Thymus (tissue), 14 donors: ENCODE measurements at places on chromosomes 2 and 18.

- H3K36me3 ChIP-seq, result peaks cover 56% of the 10 kb centered on the region
- DNase-seq, result no peak
- H3K4me3 ChIP-seq, result no peak overlapping the region
These were observed 23.4 kb downstream of the NEMP2 start for GRCh38 chr2:190511104-190511503.

DNA sequence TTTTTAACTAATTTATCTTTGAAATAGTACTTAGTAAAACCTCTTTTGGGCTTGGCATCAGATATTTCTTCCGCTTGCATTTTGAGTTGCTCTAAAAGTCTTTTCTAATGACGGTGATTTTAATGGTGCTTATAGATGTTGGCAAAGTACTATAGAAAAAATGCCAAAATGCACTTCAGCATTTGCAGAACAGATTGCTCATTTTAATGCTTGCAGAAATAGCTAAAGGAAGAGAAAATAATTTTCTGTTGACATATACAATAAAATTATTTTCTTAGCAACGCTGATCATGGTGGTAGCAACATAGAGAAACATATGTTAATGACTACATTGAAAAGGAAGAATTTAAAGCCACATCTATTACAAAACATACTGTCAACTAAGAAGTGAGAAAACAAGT, 170.7 kb downstream of the STK39 start:
- H3K36me3 ChIP-seq, result peaks cover 18% of the 10 kb centered on the region
- H3K27ac ChIP-seq, result no peak overlapping the region
- no peaks in the 10 kb centered on the region for H3K27me3 ChIP-seq
- no peaks in the 10 kb centered on the region for H3K4me1 ChIP-seq
- no peak for DNase-seq

DNA sequence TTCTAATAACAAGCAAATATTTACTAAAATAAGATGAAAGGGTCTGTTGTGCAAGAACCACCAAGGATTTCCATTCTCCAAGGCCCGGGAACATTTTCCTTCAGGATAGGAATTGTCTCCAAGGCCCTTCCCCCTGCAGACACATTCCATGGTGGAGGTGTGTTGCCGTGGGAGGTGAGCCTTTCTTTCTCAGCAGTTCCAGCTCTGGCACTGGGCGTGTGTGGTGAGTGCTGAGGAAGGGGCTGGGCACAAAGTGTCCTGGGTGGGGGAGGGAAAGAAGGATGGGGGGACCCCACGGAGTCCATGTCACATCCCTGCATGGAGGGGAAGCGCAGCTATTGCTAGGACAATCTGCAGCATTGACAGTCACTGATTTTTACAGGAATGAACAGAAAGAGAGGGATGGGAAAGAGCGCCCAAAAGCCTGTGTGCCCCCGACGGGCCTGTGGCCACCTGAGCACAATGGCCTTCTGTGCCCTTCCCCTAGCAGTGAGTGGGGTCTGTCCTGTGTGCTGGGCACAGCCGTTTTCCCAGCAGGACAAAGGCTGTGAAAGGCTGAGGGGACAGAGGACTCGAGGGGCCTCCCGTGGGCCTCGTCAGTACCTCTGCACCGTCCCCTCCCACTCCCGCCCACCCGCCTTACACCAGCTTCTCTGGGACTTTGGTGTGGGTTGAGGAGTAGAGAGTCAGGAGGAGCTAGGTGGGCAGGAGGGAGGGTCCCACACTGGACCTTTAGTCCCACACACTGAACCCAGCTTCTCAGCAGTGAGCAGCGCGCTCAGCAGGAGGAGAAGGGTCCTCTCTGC, 79.8 kb downstream of the PTGR3 start:
- no peaks in the 10 kb centered on the region for H3K36me3 ChIP-seq
- no peak overlapping the region for H3K4me3 ChIP-seq
- no peak for DNase-seq
- H3K4me1 ChIP-seq, result no peaks in the 10 kb centered on the region
- H3K27ac ChIP-seq, result no peak overlapping the region

DNA sequence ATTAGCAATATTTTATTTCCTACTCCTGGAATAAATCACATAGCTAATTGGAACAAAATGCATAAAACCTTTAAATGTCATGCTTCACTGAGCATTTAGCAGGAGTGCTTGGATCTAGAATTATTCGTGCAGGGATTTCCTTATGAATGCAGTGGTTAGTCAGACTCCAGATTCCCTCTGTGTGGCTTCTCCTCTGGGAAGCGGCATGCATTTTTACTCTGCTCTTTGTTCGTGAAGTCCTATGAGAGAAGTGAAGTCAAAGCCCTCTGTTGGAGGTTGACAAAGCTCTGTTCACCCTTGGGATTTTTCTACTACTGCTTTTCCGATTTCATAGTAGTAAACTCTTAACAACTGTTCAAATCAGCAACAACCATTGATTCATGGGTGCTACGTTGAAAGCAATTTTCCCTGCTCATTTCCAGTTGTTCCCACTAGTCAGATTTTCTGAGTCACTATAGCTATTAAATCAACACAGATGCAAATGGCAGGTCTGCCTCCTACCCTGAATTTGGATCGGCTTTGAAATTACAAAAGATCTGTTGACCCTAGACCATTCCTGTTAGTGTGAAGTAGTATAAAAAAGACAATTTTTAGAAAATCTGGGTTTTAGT, 461.7 kb downstream of the STK39 start:
- DNase-seq, result no peak
- no peak overlapping the region for H3K4me3 ChIP-seq
- H3K27me3 ChIP-seq, result no peaks in the 10 kb centered on the region
- H3K27ac ChIP-seq, result no peak overlapping the region
- no peaks in the 10 kb centered on the region for H3K4me1 ChIP-seq
- H3K36me3 ChIP-seq, result no peaks in the 10 kb centered on the region

- H3K36me3 ChIP-seq, result no peaks in the 10 kb centered on the region
- H3K4me1 ChIP-seq, result no peaks in the 10 kb centered on the region
- no peaks in the 10 kb centered on the region for H3K27me3 ChIP-seq
These were observed 43.6 kb downstream of the POLE4 start for GRCh38 chr2:75002007-75002406.

DNA sequence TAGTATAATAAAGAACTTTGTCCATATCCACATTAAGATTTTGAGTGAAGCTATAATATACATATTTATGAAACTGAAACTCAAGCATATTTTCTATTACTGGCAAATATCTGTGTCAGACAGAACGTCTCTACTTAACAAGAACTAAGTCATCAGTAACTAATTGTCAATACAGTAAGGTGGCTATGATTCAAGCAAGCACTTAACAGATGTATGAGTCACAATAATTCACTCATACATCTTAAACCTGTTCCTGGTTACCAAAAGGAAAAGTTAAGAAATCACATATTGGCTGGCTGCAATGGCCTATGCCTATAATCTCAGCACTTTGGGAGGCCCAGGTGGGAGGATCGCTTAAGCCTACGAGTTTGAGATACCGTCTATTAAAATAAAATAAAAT, 96.0 kb downstream of the SOS1 start:
- no peaks in the 10 kb centered on the region for H3K4me1 ChIP-seq
- DNase-seq, result no peak
- H3K36me3 ChIP-seq, result peaks cover 13% of the 10 kb centered on the region

- H3K36me3 ChIP-seq, result peaks cover 12% of the 10 kb centered on the region
- no peak overlapping the region for H3K27ac ChIP-seq
- no peak overlapping the region for H3K4me3 ChIP-seq
- no peak for DNase-seq
These were observed 57.8 kb upstream of the CCDC141 start for GRCh38 chr2:179107737-179108136.

DNA sequence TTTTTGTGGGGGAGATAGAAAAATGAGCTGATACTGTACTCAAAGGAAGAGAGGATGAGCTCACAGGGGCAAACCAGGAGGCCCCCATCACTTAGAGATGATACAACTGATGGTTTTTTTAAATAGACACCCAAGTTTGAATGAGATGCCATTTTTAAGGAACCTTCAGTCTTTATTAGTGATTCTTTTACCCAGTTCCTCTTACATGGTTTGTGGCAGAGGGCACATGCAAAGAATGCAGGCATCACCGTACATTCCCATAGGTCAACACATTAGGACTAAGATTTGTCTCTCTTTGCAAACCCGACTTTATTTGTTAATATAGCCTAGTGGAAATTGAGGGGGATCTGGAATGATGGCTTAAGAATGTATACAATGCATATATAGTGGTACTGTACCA, 250.9 kb downstream of the ASXL3 start:
- no peak overlapping the region for H3K27ac ChIP-seq
- H3K27me3 ChIP-seq, result no peaks in the 10 kb centered on the region
- no peak overlapping the region for H3K4me3 ChIP-seq
- H3K4me1 ChIP-seq, result no peaks in the 10 kb centered on the region

DNA sequence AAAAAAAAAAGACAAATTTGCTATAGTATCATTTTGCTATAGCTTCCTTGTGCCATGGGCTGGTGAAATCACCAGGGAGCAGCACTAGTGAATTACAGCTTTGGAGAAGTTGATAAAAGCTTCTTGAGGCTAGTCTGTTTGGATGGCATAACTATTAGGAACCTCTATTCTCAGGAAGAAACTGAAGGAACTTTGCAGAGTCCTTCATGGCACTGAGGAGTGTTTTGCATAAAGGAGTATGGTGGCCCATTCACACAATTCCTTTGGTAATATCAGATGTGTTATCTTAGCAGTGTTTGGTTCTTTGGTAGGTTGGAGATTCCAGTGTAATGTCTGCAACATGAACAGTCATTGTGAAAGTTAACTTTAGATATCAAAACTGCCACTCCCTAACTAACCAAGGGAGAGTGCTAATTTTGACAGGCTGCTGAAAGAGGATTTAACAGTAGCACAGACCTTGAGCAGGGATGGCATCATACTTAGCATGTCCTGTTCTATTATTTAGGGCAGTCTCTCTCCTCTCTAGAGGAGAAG, 76.6 kb upstream of the ZFP36L2 start:
- no peak overlapping the region for H3K27ac ChIP-seq
- H3K36me3 ChIP-seq, result no peaks in the 10 kb centered on the region
- no peak for DNase-seq
- no peaks in the 10 kb centered on the region for H3K4me1 ChIP-seq

DNA sequence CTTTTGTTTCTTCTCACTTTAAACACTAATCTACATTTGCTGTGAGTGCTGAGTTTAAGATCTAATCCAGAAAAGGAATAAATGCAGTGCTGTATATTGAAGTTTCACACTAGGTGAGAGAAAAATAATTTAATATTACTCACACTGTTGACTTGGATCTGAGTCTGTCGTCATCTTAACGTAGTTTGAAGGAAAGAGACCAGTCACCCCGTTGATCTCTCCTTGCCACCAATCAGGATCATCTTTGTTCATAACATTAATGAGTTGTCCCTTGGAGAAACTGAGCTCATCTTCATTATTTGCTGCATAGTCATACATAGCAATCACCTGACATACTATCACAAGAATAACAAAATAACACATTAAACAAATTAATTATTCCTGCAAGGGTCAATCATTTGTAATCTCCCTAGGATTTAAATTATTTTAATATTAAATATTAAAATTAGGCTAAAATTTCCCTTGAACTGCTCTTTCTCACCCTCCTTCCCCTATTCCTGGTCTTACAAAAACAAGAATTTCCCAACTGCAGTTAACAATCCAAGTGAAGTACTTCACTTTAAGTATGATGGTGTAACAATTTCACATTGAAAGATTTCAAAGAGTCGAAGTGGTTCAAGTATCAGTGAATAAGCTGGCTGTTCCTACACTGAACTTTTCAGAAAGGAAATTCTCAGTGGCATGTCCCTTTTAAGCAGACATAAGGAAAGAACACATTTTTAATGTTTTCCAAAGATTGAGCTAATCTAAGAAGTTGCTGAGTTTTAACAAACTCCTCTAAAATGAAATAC, 71.3 kb downstream of the FAM228A start:
- peaks cover 59% of the 10 kb centered on the region for H3K36me3 ChIP-seq
- H3K27ac ChIP-seq, result no peak overlapping the region
- DNase-seq, result no peak
- H3K4me1 ChIP-seq, result no peaks in the 10 kb centered on the region

- H3K27me3 ChIP-seq, result no peaks in the 10 kb centered on the region
- H3K4me3 ChIP-seq, result no peak overlapping the region
- DNase-seq, result no peak
- H3K4me1 ChIP-seq, result no peaks in the 10 kb centered on the region
- H3K36me3 ChIP-seq, result peaks cover 27% of the 10 kb centered on the region
These were observed 39.3 kb downstream of the CD302 start for GRCh38 chr2:159758686-159759085.

DNA sequence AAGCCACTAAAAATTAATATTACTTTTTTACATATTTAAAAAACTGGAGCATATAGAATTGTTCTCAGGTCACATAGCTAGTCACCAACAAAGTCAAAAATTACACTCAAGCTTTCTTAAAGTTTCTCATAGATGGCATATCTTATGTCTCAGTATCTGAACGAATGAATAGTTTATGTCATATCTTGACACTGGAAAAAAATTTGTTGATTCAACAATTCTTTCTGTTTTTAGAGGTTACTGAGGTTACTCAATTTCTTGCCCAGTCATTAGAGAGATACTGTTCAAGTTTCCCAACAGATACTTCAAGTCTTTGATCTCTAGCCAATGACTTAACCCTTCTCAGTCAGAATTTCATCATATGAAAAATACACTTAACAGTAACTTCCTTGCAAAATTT, 113.1 kb upstream of the XIRP2 start:
- H3K36me3 ChIP-seq, result no peaks in the 10 kb centered on the region
- no peaks in the 10 kb centered on the region for H3K4me1 ChIP-seq
- no peak for DNase-seq
- H3K4me3 ChIP-seq, result no peak overlapping the region
- no peak overlapping the region for H3K27ac ChIP-seq

DNA sequence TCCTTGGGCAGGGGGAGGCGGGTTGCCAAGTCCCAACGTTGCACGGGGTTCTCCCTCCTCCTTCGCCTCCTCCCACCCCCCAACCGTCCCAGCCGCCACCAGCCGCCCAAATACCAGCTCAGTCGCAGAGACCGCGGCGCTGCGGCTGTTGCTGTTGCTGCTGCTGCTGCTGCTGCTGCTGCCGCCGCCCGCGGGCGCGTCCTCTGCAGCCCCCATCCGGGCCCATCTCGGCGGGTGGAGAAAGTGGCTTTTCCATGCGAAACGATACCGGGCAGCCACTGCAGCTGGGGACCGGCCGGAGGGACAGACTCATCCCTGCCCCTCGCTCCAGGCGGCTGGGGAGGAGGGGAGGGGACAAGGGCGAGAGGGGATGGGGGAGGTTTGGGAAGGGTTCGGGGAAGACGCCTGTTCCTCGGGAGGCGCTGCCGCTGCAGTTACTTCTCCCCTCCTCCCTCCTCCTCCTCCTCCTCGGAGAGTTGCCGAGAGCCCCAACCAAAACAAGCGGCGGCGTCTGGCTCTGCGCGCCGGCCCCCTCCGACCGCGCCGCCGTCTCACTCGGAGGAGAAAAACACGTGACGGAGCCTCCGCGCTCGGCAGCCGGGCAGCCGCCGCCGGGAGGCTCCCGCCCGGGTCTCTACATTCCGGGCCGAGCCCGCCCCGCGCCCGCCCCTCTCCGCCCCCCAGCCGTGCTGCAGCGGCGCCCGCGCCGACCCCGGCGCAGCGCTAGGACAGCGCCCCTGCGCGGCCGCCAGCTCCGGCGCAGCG, at the start of gene IRS1:
IRS1 (minus strand) TSS at position 610 of the 765 bp plus-strand sequence. CDS start 1,082 bp downstream, outside the sequence.
- peak; percentile 86 for DNase-seq
- H3K27ac ChIP-seq, result peak within 1 kb of the TSS; percentile 97
- peaks cover 57% of the 10 kb centered on the region for H3K4me1 ChIP-seq
- H3K4me3 ChIP-seq, result peak within 1 kb of the TSS; percentile 88
- peaks cover 25% of the 10 kb centered on the region for H3K36me3 ChIP-seq

GRCh38 chr18:33113416-33113815, 327.1 kb downstream of the CCDC178 start:
- no peaks in the 10 kb centered on the region for H3K4me1 ChIP-seq
- no peaks in the 10 kb centered on the region for H3K36me3 ChIP-seq
- no peak overlapping the region for H3K27ac ChIP-seq
- H3K27me3 ChIP-seq, result no peaks in the 10 kb centered on the region
- DNase-seq, result no peak

- H3K27ac ChIP-seq, result no peak overlapping the region
- H3K27me3 ChIP-seq, result no peaks in the 10 kb centered on the region
- no peak overlapping the region for H3K4me3 ChIP-seq
- DNase-seq, result no peak
- no peaks in the 10 kb centered on the region for H3K36me3 ChIP-seq
These were observed 12.7 kb upstream of the CDH2 start for GRCh38 chr18:28189400-28190239.
